ENCODE measurements at places on chromosomes 5 and 9.

DNA sequence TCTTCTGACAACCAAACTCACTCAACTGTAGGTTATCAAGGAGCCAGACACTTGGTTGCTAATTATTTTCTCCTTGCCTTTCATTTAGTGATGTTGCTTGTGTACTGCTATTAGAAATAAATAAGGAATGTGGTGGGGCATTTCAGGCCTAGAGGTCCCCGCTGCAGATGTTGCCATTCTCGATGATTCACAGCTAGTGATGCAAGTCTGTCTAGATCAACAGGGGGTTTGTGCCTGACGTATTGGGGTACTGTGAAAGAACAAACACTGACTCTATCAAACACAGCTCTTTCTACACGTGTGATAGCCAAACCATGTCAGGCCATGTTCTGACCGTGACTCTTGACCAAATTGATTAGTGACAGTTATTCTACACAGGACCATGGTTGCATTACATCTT, 144.7 kb downstream of the OSTF1 start:
- H3K27ac ChIP-seq = no peak overlapping the region
- no peaks in the 10 kb centered on the region for H3K36me3 ChIP-seq
- no peak for DNase-seq

- no peaks in the 10 kb centered on the region for H3K36me3 ChIP-seq
- no peak overlapping the region for H3K27ac ChIP-seq
- H3K4me1 ChIP-seq = no peaks in the 10 kb centered on the region
- H3K4me3 ChIP-seq = no peak overlapping the region
- no peak for DNase-seq
These were observed 31.2 kb downstream of the PRDM6 start for GRCh38 chr5:123120197-123120596.

GRCh38 chr5:124996023-124996763, 249.8 kb upstream of the ZNF608 start:
- H3K4me3 ChIP-seq = no peak overlapping the region
- no peak overlapping the region for H3K27ac ChIP-seq
- no peaks in the 10 kb centered on the region for H3K36me3 ChIP-seq

GRCh38 chr5:131288328-131288727, 24.5 kb downstream of the CDC42SE2 start:
- peak overlapping the region; percentile 96 for H3K27ac ChIP-seq
- peaks cover 17% of the 10 kb centered on the region for H3K36me3 ChIP-seq
- no peak for DNase-seq
- H3K4me3 ChIP-seq = peak overlapping the region; percentile 33
- H3K27me3 ChIP-seq = no peaks in the 10 kb centered on the region
- H3K4me1 ChIP-seq = peaks cover 51% of the 10 kb centered on the region

DNA sequence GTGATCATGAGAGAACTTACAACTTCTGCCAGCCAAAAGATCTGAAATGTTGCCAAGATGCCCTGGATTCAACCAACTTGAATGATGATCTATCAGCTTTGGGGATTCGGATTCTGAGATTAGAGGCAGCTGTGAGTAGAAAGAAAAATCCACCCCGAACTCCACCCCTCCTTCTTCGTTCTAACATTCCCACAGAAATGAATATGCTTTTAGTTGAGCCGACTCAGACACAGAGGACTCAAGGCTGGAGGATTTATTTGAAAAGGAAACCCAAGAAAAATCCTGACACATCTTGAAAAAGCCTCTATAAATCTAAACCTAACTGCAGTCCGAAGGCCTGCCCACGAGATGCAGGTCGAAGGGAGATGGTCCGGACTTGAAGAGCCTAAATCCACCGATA, 275.0 kb downstream of the GAS1 start:
- H3K27me3 ChIP-seq = no peaks in the 10 kb centered on the region
- no peak overlapping the region for H3K27ac ChIP-seq
- no peak for DNase-seq
- no peak overlapping the region for H3K4me3 ChIP-seq

- H3K4me1 ChIP-seq = no peaks in the 10 kb centered on the region
- H3K4me3 ChIP-seq = no peak overlapping the region
- no peaks in the 10 kb centered on the region for H3K27me3 ChIP-seq
These were observed 55.6 kb upstream of the TESK1 start for GRCh38 chr9:35549441-35549840.

All from activated T-helper 1 cell treated with anti-CD3 and anti-CD28 coated beads, Interleukin-12 subunit alpha, Interleukin-12 subunit beta, Interleukin-2, Interleukin-4 antibody, amounts not matched to agents 30 ng/mL and 10 ng/mL and 1 ng/mL, durations not matched to agents 14 hours and 24 hours and 36 hours (primary cell).